ENCODE measurements at places on chromosomes 13 and 19.

DNA sequence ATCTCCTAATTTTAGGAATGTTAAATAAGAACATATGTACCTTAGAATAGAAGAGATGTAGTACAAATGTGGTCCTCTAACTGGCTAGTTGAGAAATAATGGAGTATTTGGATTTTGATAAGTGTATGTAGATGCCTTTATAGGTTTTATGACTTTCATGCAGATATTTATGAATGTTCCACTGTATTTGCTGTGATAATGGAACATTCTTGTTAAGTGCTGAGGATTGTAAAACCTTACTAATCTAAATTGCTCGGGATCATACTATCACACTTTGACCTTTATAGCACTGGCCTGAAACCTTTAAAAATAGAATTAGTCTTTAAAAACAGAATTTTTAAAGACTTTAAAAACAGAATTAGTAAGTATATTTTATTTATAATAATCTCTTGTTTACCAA lies 135.1 kb downstream of the LMO7 start:
- DNase-seq: no peak

- DNase-seq: no peak
Measured at GRCh38 chr13:36445278-36445677, 13.0 kb downstream of the CCNA1 start.

- DNase-seq: no peak
Measured at GRCh38 chr19:13764821-13765394, 586 bp downstream of the MRI1 start.

- DNase-seq: no peak
Measured at GRCh38 chr19:28990522-28990921, 222.4 kb downstream of the UQCRFS1 start.

- DNase-seq: no peak
Measured at GRCh38 chr13:41971848-41972247, 10.9 kb upstream of the VWA8 start.

DNA sequence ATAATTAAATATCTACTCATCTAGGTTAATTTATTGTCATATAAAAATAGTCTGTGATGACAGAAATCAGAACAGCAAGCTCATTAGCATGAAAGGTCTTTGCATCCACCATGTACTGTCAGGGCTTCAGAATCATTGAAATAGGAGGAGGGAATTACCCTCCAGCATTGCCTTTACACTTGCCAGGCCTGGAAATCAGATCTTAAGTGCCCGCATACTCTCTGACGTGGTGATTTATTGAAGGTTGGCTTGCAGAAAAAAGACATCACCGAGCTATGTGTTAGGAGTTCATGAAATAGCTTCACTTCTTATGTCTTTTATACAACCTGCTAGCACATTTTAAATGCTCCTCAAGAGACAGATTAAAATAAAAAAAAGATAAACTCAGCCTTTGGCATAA lies 661.7 kb upstream of the SLITRK1 start:
- DNase-seq: no peak
